Right atrium auricular region (tissue), 2 donors: ENCODE measurements at places on chromosomes 1 and 21. TPM values are rescaled to one million over a fixed set of nuclear protein-coding genes. Genes with fewer than 3 reads are reported as not detected.

The DCST1 gene
- not detected for total RNA-seq

The MTR gene
- 21.8 TPM for total RNA-seq

The RGS1 gene
- 22.8 TPM for total RNA-seq

The LYST gene
- total RNA-seq = 13.0 TPM

The COL18A1 gene
- 117 TPM for total RNA-seq

The S100A8 gene
- total RNA-seq = 37.1 TPM

The LCE1A gene
- not detected for total RNA-seq

The RUNX3 gene
- total RNA-seq = 0.48 TPM

The CD53 gene
- 7.0 TPM for total RNA-seq

- peaks cover under 1% of the 10 kb centered on the region for H3K36me3 ChIP-seq
- DNase-seq = no peak
- H3K27ac ChIP-seq = no peak overlapping the region
- H3K27me3 ChIP-seq = no peaks in the 10 kb centered on the region
Observed at GRCh38 chr1:166929911-166930310, 45.4 kb downstream of the ILDR2 start.

- H3K27ac ChIP-seq = no peak overlapping the region
- H3K4me3 ChIP-seq = no peak overlapping the region
- DNase-seq = no peak
- no peaks in the 10 kb centered on the region for H3K27me3 ChIP-seq
- no peaks in the 10 kb centered on the region for H3K4me1 ChIP-seq
- H3K36me3 ChIP-seq = no peaks in the 10 kb centered on the region
Observed at GRCh38 chr1:196372896-196373536, 235.2 kb downstream of the KCNT2 start.

DNA sequence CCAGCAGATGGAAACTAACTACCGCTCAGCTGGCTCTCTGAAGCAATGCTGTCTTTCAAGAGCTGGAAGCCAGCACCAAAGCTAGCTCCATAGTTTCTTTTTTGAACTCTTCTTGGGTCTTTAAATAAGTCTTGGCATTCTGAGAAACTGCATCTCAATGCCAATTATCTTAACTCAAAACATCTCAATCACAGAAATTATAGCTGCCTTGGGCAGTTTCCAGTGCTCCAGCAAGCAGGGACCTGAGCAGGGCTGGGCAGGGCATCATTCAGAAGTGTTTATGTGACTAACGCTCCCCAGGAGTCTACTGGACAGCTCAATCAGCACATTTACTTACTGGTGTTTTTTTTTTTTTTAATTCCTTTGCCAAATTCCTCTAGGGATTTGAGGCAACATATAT is 18.3 kb upstream of the PADI4 start:
- no peak overlapping the region for H3K4me3 ChIP-seq
- H3K4me1 ChIP-seq = no peaks in the 10 kb centered on the region
- DNase-seq = no peak

DNA sequence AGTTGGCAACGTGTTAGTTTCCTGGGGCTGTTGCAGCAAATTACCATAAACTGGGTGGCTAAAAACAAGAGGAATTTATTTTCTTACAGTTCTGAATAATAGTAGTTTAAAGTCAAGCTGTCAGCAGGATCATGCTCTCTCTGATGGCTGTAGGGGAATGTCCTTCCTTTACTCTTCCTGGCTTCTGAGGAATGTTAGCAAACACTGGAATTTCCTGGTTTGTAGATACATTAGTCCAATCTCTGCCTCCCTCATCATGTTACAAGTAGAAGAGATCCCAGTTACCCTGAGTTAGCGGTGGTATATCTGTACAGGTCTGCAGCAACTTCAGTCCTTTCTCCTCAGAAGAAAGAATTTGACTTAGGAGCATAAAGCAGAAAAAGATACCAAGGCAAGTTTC is 2249.1 kb downstream of the NCAM2 start:
- DNase-seq = no peak
- H3K36me3 ChIP-seq = no peaks in the 10 kb centered on the region
- H3K27ac ChIP-seq = no peak overlapping the region
- H3K27me3 ChIP-seq = no peaks in the 10 kb centered on the region

GRCh38 chr21:37266515-37267221 is 466 bp downstream of the VPS26C start:
- no peaks in the 10 kb centered on the region for H3K27me3 ChIP-seq
- peak overlapping the region; percentile 96 for H3K4me3 ChIP-seq
- H3K4me1 ChIP-seq = peaks cover 31% of the 10 kb centered on the region
- peak overlapping the region; percentile 96 for H3K27ac ChIP-seq
- no peaks in the 10 kb centered on the region for H3K36me3 ChIP-seq
- peak; percentile 58 for DNase-seq

DNA sequence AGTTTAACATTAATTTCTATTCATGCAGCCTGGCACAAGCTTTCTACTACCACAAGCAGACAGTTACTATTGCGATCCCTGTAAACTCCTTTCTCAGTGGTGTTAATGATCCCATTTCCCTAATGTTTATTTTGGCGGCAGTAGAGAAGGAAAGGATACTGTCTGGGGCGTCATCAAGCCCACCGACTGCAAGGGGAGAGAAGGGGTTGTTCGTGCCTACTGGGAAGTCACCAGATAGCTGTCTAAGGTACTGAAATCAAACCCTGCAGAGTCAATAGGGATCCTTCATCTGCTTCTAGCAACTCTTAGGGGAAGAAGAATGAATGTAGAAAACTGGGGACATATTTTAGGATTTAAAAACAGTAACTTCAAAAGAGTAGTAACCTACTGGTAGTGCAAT is 95.2 kb upstream of the ADAR start:
- DNase-seq = no peak
- no peaks in the 10 kb centered on the region for H3K27me3 ChIP-seq
- no peaks in the 10 kb centered on the region for H3K36me3 ChIP-seq
- no peak overlapping the region for H3K4me3 ChIP-seq

- H3K4me3 ChIP-seq = peak overlapping the region; percentile 62
- H3K4me1 ChIP-seq = peaks cover 53% of the 10 kb centered on the region
- no peak for DNase-seq
Observed at GRCh38 chr1:203627398-203627797, 766 bp downstream of the ATP2B4 start.

GRCh38 chr1:183696981-183697380 is 43.9 kb upstream of the APOBEC4 start:
- no peak overlapping the region for H3K4me3 ChIP-seq
- DNase-seq = no peak
- H3K4me1 ChIP-seq = peaks cover 36% of the 10 kb centered on the region
- H3K27ac ChIP-seq = no peak overlapping the region

DNA sequence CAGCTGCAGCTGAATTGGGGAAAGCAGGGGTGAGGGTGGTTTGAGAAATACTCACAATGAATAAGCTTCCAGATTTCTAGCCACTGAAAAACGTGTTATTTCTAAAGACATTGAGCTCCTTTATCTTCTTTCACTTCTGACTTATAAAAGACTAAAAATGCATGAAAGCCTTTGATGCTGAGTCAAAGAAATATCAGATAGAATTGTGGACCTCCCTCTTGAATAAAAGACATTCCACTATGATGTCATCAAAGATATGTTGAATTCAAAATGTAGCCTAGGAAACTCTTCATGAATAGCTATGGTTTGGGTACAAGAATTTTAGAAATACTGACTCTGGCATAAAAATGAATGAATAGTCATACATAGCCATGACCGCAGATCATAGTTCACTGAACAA is 44.7 kb upstream of the COL24A1 start:
- no peak overlapping the region for H3K27ac ChIP-seq
- H3K27me3 ChIP-seq = no peaks in the 10 kb centered on the region
- DNase-seq = no peak
- no peak overlapping the region for H3K4me3 ChIP-seq
- H3K4me1 ChIP-seq = no peaks in the 10 kb centered on the region

GRCh38 chr1:50438945-50439344 is 15.7 kb upstream of the DMRTA2 start:
- H3K27ac ChIP-seq = no peak overlapping the region
- peaks cover 7% of the 10 kb centered on the region for H3K36me3 ChIP-seq
- DNase-seq = no peak
- H3K4me3 ChIP-seq = no peak overlapping the region

GRCh38 chr1:89633800-89634625 is 1.1 kb downstream of the LRRC8C start:
- no peak for DNase-seq
- no peaks in the 10 kb centered on the region for H3K36me3 ChIP-seq
- peak overlapping the region; percentile 97 for H3K27ac ChIP-seq
- no peaks in the 10 kb centered on the region for H3K27me3 ChIP-seq
- peak overlapping the region; percentile 96 for H3K4me3 ChIP-seq
- peaks cover 48% of the 10 kb centered on the region for H3K4me1 ChIP-seq

GRCh38 chr1:173171152-173171551 is 36.0 kb downstream of the TNFSF4 start:
- H3K27me3 ChIP-seq = no peaks in the 10 kb centered on the region
- no peak overlapping the region for H3K27ac ChIP-seq
- no peak overlapping the region for H3K4me3 ChIP-seq
- H3K36me3 ChIP-seq = no peaks in the 10 kb centered on the region
- no peak for DNase-seq
